ENCODE measurements at places on chromosomes 7 and 10.

GRCh38 chr7:158121441-158122045 lies 466.1 kb downstream of the PTPRN2 start:
- no peak for DNase-seq

GRCh38 chr7:69516238-69516820 lies 81.9 kb upstream of the AUTS2 start:
- no peak for DNase-seq

- DNase-seq: peak; percentile 48
Measured at GRCh38 chr10:74244097-74244685, 93.2 kb downstream of the ADK start.

DNA sequence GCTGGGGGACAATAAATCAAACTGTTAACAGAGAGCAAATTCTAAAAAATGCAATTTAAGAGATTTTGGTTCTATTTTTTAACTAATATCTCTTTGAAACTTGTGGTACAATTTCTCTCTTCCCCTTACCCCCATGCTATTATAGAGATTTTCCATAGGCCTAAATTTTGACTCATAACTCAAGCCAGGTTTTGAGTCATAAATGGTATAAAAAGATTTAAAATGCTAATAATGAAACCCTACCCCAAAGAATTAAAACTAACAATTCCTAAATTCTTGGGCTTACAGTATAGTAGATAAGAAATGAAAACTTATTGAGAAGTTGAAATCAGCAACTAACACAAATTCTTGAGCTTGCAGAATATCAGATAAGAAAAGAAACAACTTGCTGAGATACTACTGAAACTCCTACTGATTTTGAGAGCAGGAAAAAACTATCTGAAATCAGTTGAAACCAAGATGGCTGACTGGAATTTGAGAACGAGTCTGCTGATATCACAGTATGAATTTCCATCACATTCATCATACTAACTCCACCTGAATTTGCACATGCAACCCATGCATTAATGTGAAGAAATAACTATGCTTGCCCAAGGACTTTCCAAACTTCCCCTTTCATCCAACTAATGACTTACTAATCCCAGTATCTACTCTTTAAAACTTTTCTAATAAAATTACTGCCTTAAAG lies 36.3 kb downstream of the POT1 start:
- DNase-seq: no peak

DNA sequence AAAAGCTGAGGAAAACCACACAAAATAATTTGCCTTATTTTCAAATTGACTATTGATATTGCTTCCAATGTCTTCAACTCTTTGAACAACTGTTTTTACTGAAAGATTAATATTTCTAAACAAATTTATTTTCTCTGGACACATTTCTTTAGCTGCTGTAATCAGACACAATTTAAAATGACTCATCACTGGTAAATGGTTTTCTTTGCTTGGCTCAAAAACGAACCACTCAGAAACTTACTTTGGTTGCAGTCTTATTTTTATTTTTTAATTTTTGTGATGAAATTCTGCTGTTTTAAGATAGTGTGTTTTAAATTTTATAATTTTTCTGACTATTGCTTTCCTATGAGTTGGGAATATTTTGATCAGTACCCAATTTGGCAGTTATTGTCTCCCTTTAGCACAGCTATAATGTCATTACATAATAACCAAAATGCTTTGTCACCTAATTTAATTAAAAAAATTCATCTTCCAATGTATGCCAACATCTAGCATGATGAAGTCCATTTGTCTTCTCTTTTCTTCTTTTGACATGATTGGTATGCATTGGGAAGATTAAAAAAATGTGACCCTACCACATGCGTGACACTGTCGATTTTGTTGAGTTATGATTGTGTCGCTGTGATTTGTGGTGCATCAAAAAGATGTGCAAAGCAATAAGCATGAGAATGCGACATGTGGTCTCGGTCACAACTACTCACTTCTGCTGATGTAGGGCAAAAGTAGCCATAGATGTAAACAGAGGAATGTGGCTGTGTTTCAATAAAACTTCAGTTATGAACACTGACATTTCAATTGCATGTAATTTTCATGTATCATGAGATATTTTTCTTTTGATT lies 222.3 kb downstream of the SUGCT start:
- no peak for DNase-seq

DNA sequence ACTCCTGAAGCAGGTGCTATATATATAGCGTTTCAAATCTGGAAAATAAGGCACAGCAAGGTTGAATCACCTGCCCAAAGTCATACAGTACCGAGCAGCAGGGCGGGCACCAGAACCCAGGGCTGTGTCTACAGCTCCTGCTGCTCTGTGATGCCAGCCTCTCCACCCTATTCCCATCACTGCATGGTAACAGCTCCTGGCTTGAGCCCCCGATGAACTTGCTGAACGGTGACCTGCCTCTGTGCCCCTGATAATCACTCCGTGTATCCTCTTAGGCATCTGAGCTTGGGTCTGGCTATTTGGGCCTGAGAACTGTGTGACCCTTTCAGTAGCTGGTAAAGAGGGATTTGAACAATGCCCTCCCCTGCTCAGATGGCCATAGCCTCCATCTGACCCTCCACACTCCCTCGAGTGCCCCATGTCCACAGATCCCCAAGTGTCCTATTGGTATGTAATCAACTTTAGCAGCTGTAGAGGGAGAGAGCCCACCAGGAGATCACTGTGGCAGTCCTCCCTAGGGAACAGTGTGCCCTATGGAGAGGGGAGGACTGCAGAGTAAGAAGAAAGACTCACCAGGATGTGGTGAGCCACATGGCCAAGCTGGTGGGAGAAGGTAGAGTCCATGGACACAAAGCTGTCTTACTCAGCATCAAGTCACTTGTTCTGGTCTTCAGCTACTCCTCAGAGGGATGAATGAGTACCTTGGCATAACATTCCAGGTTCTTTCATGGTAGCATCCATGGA lies 1.1 kb upstream of the ARHGAP22 start:
- DNase-seq: peak; percentile 65

GRCh38 chr10:127168261-127168660 lies 28.1 kb downstream of the INSYN2A start:
- DNase-seq: no peak

DNA sequence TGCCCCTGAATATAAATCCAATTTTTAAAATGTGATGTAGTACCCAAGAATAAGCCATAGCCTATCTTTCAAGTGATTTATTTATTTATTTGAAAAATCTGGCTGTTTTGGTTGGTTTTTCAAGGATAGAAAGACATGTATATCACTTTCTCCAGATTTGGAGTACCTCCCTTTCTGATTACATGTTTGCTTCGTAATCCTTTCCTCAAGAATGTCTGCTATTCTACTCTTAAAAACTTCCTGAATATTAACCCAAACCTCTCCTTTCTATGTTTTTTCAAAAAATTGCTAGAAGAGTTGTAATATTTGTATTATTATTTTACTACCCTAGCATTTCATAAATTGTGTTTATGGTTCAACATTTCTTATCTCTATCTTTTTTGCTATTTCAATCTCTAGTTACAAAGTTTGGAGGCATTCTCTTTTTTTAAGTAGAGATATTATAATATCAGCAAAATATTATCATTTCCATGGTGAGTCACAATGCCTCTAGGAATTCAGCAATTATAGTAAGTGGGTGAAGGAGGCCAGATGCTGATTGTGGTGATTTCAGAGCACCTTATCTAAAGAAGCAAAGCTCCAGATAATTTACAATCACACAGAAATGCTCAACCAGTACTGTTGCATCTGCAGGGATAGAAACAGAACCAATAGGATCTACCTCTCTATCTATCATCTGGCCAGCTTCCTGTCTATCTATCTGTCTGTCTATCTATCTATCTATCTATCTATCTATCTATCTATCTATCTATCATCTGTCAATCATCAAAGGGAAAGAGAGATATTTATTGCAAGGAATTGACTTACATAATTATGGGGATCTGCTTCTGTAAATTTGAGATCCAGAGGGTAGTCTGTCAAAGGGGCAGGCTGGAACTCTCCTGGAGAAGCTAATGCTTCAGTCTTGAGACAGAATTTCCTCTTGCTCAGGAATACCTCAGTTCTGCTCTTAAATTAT lies 412.5 kb upstream of the SEMA3C start:
- peak; percentile 47 for DNase-seq

- DNase-seq: peak; percentile 14
Measured at GRCh38 chr7:2023877-2024566, 208.7 kb downstream of the MAD1L1 start.

DNA sequence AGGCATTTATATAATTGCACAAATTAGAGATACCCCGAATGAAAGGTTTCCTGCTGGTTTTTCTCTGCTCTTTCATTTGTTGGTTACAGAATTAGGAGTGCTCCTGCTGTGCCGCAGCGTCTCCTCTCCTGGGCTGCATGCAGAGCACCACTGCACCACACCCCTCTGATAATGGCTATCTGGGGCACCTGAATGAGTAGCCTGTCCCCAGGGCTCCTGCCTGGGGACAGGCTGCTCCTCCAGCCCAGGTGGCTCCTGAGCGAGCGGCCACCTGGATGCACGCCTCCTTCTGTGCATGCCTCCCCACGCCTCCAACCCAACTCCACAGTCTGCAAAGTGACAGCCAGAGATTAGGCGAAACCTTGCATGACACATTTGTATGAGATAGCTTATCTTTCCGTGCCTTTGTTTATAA lies 242.6 kb upstream of the FZD8 start:
- DNase-seq: no peak

- DNase-seq: no peak
Measured at GRCh38 chr7:120054376-120055100, 218.4 kb upstream of the KCND2 start.

- DNase-seq: no peak
Measured at GRCh38 chr7:5699467-5700384, 81.7 kb downstream of the RNF216 start.

- DNase-seq: no peak
Measured at GRCh38 chr10:121063744-121064143, 212.6 kb downstream of the WDR11 start.

- no peak for DNase-seq
Measured at GRCh38 chr10:78729366-78729765, 339.4 kb upstream of the ZMIZ1 start.

GRCh38 chr7:23712368-23713284 lies 2.6 kb downstream of the STK31 start:
- peak; percentile 73 for DNase-seq

GRCh38 chr10:19918794-19919193 lies 102.6 kb downstream of the PLXDC2 start:
- DNase-seq: no peak

DNA sequence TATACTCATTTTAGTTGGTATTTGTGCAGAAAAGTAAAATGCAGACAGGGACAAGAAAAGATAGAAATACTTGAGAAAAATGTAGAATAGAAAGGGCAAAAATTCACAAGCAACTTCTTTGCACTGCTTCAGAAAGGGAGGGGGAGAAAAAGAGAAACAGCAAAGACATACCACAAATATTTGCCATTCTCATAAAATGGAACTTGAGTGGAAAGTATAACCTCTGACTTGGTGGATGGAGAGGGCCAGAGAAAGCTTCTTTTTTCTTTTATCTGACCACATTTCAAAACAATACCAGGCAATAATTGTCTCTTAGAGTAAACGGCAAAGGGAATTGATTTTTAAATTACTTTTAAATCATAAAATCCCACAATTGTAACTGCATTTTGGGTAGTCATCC lies 35.8 kb upstream of the TRUB1 start:
- peak; percentile 49 for DNase-seq

- DNase-seq: no peak
Measured at GRCh38 chr10:130652544-130652943, 516.4 kb downstream of the GLRX3 start.

- DNase-seq: no peak
Measured at GRCh38 chr7:30846378-30846777, 65.3 kb upstream of the AQP1 start.

DNA sequence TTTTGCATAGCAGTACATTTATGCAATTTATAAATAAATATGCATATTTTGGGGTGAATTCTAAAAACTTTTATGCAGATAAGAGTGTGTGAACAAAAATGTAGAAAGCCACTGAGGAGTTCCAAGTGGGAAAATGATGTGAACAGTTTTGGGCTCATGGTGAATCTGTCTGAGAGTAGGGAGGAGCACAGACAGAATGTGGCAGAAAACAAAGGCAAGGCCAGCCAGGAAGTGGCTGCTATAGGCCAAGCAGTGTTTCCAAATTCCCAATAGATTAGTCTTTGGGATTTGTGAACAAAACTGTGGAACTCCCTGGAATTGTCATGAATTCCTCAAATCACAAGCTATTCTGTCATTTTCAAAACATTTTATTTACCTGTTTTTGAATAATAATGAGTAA lies 73.6 kb upstream of the AMPH start:
- peak; percentile 14 for DNase-seq

DNA sequence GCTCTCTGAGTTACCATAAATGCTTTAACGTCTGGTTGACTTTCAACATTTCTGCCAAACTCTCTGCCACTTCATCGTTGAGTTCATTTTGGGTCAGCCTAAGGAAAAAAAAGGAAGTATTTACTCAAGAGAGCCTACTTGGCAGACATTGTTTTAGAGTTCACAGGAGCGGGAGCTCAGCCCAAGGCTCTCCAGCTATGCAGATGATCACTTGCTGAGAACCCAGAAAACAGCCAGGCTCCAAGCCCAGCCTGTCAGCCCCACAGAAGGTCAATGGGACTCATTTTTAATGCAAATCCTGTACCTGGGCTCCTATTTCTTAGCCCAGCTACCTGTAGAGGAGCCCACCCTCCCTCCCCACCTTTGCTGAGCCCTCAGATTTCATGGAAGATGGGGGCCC lies 45.5 kb downstream of the NOD1 start:
- no peak for DNase-seq

DNA sequence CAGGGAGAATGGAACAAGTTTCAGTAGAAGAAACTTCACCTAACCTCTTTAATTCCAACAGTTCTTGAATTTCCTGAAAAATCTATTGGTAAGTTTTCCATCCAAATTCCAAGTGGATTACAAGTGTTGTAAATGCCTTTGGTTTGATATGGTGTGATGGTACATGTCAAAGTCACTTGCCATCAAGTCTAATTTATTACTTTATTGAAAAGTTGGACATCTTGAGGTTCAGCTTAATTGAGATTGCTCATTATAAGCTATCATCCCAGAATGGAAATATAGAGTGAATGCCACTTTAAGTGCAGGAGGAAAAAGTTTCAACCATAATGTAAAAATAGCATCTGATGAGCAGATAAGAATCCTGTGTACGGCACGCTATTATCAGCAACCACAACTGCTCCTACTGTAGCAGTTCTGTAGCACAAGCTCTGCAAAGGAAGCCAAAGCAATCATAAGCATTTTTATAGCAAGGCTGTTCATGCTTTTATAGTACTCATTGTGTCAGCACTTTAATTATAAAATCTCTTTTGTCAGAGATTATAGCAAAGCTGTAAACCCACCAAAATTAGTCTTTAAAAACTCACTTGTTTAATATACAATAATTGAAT lies 991.8 kb upstream of the PHF14 start:
- no peak for DNase-seq

GRCh38 chr10:120011359-120012130 lies 119.0 kb downstream of the SEC23IP start:
- DNase-seq: no peak

DNA sequence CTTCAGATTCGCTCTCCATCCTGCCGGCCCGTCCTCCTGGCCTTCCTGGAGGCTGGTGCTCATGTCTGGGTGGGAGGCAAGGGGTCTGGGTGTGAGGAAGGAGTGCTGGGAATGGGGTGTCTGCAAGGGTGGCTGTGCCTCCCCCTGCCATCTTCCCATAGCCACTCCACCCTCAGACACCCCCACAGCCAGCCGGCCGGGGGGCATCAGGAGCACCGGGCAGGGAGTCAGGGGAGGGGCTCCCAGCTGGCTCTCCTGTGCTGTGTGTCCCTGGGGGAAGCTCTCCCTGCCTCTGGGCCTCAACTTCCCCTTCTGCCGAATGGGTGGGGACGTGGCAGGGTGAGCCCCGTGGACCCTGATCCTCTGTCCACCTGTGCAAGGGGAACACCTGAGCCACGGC lies 18.6 kb downstream of the MICALL2 start:
- no peak for DNase-seq

All from EL (cell line).